HT-29 (cell line): ENCODE measurements at places on chromosomes 3 and 15.

GRCh38 chr3:73327052-73327451 lies 265.6 kb downstream of the EBLN2 start:
- DNase-seq: no peak

DNA sequence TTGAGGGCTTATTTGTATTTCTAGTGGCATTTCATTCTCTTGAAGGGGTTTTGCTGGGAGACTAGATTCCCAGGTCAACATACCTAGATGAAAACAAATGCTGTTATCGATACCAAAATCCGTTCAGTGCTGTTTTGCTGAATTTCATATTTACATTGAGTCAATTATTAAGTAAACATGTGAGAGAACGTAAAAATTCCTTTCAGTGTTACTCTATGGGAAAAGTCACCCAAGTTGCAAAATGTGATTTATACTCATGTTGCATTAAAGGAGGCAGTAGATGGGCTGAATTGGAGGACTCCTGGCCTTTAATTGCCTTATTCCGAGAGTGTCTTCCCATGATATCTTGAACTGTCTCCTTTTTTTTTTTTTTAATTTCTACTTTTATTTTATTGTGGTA lies 1011.3 kb upstream of the NR2F2 start:
- DNase-seq: no peak

DNA sequence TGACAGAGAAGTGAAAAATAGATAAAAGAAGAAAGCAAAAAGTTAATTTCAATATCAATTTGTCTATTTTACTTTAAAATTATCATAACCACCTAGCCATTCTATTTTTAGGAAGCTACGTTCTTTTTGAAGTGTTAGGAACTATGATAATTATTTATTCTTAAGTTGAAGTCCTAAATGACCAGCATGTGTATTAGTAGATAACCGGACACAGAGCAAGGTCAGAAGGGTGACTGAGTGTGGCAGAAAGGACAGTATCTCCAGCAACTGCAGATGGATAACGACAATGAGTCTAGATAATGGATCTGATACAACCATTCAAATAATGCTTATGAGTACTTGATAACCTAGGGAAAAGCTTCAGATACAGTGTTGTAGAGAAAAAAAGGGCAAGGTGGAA lies 198.0 kb downstream of the PDE8A start:
- DNase-seq: no peak

GRCh38 chr3:89740080-89740880 lies 632.9 kb downstream of the EPHA3 start:
- no peak for DNase-seq
